Umbilical cord (tissue), 2 donors: ENCODE measurements at places on chromosomes 2 and 18. TPM values are rescaled to one million over a fixed set of nuclear protein-coding genes. Genes with fewer than 3 reads are reported as not detected.

The RPE gene
- 54.7 TPM for total RNA-seq

The CNPPD1 gene
- 20.5 TPM for total RNA-seq

DNA sequence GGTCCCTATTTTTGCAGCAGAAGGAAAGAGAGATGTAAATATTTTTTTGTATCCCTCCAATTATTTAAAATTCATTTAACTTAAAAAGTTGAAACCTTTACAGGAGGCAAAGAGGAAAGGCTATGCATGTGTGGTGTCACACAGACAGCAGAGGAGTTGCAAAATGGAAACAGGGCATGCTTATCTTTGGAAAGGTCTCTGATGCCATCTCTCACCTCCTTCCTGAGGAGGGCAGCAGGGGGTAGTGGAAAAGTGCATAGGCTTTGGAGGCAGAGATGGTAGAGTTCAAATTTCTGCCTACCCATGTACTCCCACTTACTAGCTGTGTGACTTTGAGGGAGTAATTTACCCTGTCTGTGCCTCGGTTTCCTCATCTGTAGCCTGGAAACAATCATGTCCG is 99.6 kb upstream of the MCFD2 start:
- DNase-seq = no peak

DNA sequence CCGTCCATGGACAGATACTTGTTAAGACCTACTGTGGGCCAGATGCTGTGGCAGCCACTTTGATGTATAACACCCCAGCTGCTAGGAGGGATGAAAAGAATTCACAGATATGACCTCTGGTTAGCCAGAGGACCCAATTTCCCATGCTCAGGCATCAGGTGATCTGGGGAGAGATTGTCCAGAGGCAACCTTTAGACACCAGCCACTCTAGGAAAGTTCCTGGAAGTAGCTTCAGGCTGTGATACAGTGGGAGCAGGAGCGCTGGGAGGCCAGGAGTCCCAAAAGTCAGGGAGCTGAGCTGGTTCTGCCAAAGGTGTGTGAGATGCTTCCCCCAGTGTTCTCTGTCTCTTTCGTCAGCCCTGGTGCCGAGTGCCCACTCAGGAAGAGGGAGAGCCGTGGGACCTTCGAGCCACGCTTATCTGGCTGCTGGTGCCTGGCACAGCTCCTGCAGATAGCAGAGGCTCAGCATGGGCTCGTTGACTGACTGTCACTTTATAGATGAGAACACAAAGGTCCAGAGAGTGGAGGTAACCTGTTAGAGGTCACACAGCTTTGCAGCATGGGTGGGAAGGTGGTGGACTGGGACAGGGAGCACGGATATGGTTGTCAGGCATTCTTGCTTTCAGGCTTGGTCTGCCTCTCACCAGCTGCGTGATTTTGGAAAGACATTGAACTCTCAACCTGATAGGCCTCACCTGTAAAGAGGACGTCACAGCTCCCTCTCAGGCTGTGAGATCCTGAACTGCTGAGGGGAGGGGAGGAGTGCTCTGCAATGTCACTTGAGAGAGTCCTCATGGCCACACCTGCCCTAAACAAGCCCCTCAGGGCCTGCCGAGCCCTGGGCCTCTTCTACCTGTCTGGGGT is 7.8 kb upstream of the RALB start:
- DNase-seq = no peak

The SLC5A7 gene
- 5.3 TPM for total RNA-seq

- no peak for DNase-seq
Measured at GRCh38 chr2:8462280-8462679, 219.6 kb upstream of the ID2 start.

GRCh38 chr2:164134336-164134735 is 398.5 kb upstream of the FIGN start:
- DNase-seq = peak; percentile 18

DNA sequence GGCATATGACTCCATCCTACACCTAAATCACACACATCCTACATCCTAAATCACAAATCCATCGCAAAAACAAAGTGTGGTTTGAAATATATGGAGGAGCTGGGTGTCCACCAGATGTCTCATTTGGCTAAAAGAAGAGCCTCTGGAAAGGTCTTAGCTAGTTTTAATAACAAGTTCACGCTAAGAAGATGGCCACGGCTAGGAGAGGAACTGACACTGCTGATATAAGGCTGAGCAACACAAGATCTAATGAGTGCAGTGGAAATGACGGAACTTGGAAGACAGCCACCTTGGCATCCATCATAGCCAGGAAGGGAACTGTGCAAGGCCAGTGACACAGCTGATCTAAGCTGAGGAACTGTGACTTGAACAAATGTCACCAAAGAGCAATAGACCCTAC is 60.0 kb upstream of the AGAP1 start:
- no peak for DNase-seq
